ENCODE measurements at places on chromosomes 5 and 9.

DNA sequence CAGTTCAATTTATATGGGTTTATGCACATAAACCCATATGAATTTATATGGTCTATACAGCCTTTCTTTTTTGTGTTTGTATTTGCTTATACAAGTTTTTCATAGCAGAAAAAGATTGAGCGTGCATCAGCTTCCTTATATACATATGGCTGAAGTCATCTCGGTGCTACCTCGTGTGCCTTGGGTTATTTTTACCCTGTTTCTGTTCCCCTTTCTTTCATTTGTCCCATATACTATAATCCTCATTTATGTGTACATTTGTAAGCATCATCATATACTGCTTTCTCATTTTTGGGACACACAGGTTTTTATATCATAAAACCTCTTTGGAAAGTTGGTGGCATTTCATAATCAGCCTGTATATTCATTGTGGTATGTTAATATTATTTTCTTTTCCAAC lies 107.8 kb upstream of the ADAMTSL1 start:
- DNase-seq = no peak

GRCh38 chr5:1725641-1726468 lies 73.8 kb downstream of the MRPL36 start:
- no peak for DNase-seq

DNA sequence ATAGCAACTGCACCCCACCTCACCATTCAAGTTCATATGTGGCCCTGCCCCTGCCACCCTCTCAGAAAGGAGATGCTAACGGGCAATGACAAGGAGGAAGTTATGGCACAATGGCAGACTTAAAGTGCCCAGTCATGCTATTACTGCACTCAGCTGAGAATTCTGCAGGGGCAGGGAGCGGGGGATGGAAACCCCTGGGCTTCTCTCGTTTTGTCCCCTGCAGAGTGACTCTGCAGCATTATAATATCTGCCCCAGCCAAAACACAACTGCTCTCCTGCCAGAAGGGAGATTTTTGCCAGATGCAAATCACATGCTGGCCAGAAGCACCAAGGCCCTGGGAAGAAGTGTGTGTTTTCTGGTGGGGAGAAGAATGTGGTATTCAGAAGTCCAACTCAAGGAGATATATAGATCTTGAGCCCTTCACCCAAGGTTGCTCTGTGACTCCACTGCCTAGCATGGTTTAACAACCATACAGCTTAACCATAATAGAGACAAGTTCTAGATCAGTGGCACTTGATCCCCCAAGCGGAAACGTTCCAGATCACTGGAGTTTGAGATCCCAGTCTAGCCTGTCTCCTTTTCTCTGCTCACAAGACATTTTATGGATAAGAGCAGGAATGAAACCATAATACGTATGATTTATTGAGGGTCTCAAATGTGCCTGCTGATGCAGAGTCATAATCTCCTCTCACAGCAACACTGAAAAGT lies 207.0 kb upstream of the MAP3K1 start:
- no peak for DNase-seq

DNA sequence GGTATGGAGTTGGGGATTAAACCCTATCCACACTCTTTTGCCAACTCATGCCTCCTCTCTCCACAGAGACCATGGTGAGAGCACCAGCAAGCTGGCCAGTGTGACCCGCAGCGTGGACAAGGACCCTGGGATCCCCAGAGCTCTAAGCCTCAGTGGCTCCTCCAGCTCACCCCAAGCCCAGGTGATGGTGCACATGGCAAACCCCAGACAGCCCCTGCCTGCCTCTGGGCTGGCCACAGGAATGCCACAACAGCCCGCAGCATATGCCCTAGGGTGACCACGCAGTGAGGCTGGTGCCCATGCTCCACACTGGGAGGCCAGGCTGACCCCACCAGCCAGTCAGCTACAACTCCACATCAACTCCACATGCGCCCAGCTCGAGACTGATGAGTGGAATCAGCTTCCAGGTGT lies 11.5 kb upstream of the CARD19 start:
- DNase-seq = no peak

DNA sequence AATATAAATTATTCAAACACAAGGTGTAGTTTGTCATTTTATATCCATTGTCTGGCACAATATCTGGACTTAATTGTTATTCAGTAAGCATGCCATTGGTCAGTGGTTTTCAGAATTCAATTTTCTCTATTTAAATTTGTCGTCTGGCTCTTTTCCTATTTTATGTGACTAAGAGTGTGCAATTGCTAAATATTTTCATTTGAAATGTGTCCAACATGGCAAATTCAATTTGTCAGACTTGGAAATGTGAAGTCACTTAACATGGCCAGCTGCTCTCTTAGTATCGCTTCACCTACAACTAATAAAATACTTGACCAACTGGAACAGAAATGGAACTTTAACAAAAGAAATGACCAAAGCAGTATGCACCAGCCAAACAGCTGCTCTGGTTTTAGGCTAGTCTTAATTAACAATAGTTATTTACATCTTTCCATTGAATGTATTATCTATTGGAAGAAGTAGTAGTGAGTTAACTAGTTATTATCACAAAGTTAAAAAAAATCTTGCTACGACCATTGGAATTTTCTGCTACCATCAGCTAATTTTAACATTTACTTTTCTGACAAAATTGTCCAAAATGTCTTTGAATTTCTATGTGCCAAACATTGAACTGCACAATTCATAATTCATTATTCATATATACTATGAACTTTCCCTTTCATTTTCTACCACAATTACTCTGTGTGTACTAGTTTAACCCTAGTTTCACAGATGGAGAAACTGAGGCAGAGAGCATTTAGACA lies 720.7 kb upstream of the FAM174A start:
- no peak for DNase-seq

- no peak for DNase-seq
These were observed 13.6 kb upstream of the VDAC1 start for GRCh38 chr5:134018154-134018985.

- no peak for DNase-seq
These were observed 40.6 kb downstream of the DENND4C start for GRCh38 chr9:19271081-19271480.

GRCh38 chr5:179866241-179867078 lies 7.8 kb upstream of the MRNIP start:
- no peak for DNase-seq

DNA sequence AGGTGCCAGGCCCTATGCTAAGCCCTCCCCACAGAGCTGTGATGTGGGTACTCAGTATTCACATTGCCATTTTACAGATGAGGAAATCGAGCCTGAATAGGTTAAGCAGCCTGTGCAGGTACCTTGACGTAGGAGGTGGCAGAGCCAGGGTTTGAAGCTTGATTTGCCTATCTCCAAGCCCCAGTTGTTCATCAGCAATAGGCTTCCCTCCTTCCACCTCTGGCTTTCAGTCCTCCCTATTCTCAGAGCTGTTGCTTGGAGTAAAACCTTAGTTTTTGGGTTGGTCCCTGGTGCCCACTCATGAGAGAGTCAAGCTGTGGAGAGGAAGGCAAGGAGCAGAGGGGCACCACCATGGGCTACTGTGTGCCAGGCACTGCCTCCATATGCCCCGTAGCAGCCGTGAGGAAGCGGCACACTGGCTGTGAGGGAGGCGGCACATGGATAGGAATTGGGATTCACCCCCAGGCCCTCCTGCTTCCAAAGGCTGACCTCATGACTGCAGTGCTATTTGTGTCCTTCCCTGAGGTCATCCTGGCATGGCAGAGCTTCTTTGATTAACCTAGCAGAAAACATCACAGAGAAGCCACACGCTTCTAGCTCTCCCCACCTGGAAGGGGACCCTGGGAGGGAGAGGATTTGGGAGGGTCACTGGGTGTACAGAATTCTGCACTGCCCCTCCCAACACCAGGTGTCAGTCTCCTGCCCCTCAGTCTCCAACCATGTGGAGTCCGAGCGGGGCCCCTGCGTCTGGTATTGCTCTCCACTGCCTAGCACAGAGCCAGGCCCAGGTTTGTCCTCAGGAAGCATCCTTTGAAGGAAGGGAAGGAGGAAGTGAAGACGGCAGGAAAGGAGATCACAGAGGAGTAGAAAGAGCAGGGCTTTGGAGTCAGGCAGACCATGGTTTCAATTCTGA lies 109.8 kb downstream of the RGS3 start:
- no peak for DNase-seq

DNA sequence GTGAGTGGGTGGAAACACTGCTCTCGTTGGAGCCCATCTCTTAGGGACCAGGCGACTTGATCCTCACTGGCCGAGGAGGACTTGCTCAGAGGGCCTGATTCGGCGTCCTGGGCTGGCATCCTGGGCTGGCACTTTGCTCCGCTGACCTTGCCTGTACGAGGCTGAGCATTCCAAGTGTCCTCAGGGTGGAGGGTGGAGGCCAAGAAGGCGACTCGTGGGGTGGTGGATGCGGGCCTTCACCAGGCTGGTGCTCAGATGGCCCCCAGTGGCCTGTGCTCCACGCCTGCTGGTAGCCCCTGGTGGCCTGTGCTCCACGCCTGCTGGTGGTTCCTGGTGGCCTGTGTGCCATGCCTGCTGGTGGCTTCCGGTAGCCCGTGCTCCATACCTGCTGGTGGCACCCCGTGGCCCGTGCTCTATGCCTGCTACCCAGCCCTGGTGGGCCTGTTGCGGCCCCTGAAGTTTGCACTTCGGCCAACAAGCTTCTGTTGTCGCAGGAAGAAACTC lies 42.9 kb downstream of the PHF2 start:
- no peak for DNase-seq

DNA sequence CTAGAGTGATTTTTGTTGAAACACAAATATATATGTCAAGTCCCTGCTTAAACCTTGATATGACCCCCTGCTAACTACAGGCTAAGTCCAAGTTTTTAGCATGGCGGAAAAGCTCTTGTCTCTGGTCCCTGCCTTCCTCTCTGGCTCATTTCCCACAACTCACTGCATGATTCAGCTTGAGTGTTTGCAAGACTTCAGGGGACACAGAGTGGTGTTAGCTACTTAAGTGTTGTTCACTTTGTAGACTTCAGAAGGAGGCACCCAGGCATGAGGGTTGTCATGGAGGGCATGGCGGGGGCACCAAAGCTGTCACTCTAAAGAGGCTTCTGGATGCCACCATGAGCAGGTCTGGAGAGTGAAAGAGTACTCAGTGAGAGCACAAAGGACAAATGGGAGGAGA lies 362.4 kb upstream of the ACTBL2 start:
- DNase-seq = no peak

DNA sequence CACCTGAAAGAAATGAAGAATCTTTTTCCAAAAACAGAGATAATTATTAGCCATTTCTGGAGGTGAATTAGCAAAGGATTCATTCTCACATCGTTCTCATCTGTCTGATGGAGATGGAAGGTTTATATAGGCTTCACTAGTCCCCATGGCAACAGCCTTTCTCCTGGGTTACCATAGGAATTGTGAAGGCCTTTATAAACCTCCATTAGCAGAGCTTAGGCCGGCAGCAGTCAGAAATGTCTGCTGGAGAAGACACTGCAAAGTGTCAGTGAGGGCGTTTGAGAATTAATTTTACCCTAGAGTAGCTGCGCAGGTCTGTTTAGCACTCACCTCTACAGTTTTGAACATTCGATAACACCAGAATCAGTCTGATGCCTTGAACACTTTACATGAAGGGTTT lies 290.4 kb upstream of the NR4A3 start:
- no peak for DNase-seq

- no peak for DNase-seq
These were observed 596.1 kb downstream of the ELAVL2 start for GRCh38 chr9:23229890-23230317.

- DNase-seq = no peak
These were observed 28.7 kb downstream of the DNM1 start for GRCh38 chr9:128231638-128232527.

DNA sequence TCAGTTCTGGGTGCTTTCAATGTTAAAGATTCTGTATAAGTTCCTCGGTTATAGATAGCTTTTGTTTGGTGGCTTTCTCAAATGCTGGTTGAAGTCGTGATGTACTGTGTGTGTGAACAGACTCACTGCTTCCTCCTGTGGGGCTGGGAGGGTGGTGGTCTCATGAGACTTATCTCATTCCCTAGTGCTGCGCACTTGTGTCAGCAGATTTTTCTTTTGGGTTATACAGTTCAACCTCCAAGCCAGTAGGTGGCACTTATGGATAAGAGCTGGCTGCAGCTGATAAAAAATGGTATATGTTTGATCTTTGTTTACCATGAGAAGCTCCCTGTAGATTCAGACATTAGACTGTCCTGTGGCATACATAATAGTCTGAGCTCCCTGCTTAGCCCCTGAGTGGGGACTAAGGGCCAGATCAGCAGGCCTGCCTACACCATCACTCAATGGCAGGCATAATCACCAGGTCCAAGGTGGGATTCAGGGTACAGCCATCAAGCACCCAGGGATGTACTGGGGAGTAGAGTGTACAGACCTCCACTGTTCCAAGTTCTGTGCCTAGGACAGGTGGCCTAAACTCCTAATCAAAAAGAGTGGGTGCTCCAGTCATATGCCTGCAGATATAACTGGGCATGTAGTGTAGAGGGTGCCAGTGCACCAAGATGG lies 174.2 kb downstream of the OXCT1 start:
- DNase-seq = no peak

DNA sequence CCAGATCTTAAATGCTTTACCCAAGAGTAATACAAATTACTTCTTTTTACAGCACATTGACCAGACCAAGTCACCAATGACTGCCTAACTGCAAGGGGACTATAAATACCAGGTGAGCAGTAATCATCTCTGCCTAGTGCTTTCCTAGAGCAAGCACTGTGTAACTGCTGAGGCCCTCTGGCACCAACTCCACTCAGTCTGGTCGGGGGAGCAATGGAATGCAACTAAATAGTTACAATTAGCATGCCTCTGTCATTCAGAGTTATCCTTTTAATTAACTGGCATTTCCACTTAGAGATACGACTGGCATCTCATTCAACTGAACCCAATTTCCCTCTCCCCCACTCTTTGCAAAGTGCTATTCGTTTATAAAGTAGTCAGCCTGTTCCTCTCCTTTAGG lies 1309.1 kb upstream of the DMAC1 start:
- DNase-seq = no peak

GRCh38 chr5:36239370-36240293 lies 2.1 kb downstream of the NADK2 start:
- no peak for DNase-seq

DNA sequence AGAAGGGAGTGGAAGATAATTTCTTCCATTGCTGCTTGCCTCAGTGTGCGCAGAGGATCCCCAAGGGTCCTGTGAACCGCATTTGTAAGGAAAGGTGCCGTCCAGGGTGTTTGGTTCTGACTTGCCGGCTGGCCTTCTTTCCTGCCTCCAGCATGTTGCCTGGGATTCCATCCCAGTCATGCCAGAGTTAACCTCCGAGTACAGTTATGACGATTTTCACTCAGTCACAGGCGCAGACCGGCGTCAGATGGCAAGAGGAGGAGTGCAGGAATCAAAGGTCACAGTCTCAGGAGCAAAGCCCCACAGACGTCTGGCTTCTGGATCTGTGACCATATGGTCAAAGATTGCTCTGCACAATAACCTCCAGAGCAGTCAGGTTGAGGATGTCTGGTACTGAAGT lies 5.9 kb upstream of the GADD45G start:
- DNase-seq = no peak

DNA sequence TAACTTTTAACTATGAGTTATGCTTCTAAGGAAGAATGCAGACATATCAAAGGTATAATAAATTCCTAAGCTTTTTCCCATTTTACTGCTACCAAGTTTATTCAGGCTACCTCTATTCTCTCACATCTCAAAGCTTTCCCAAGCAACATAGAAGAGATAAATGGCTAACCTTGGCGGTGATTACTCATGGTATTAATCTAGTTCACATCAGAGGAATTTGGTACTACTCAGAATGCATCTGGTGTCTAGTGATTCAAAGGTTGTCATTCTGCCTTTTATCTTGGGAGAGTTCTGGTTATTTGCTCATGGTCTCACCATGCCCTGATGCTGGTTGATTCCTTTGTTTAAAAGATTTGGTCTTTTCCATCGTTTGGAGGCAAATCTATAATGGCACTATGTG lies 182.7 kb downstream of the TAF11L14 start:
- no peak for DNase-seq

- DNase-seq = no peak
These were observed 126.1 kb upstream of the CPEB4 start for GRCh38 chr5:173762045-173762444.

Data from HS-5 (cell line).